ENCODE measurements at places on chromosomes 6 and 20. TPM values are rescaled to one million over a fixed set of nuclear protein-coding genes. Genes with fewer than 3 reads are reported as not detected.

DNA sequence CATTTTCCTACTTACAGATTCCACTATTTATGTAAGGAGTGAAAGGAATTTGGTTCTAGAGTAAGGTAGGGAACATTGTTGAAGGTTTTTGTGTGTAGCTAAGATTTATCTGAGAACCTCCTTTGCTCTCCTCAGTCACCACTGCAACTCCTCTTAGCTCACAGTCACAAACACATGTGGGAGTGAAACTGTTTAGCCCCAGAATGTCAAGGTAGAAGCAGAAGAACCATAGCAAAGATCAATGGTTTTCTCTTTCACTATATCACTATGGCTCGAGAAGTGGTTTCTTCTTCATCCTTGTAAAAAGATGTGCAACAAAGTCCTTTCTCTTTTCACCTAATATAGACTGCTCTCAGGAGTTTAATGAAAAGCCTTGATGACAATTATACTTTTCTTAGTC, 6.5 kb upstream of the DEFB112 start:
- H3K27ac ChIP-seq, result no peak overlapping the region
- H3K4me3 ChIP-seq, result no peak overlapping the region
- H3K36me3 ChIP-seq, result no peaks in the 10 kb centered on the region
- DNase-seq, result no peak

DNA sequence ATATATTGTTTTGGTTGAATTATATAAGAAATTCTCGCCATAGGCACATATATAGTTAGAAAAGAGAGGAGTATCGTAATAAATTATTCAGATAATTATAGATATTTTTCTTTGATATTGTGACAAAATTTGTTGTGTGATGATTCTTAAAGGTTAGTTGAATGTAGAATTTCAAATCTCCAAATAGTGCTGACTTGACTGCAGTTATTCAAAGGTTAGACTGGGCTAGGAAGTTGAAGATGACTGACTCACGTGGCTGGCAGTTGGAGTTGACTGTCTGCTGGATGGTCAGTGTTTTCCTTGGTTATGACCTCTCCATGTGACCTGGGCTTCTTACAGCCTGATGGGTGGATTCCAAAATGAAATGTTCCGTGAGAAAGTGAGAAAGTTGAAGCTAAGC, 55.3 kb downstream of the FLRT3 start:
- H3K4me1 ChIP-seq, result no peaks in the 10 kb centered on the region
- H3K27ac ChIP-seq, result no peak overlapping the region
- no peaks in the 10 kb centered on the region for H3K36me3 ChIP-seq
- DNase-seq, result no peak
- H3K27me3 ChIP-seq, result no peaks in the 10 kb centered on the region

GRCh38 chr6:170099387-170099786, 191.5 kb downstream of the DLL1 start:
- no peak overlapping the region for H3K4me3 ChIP-seq
- no peaks in the 10 kb centered on the region for H3K4me1 ChIP-seq
- H3K27me3 ChIP-seq, result no peaks in the 10 kb centered on the region
- no peak overlapping the region for H3K27ac ChIP-seq
- no peaks in the 10 kb centered on the region for H3K36me3 ChIP-seq
- DNase-seq, result peak; percentile 2

Gene PRRT1
- total RNA-seq, result 34.3 TPM

Gene PKHD1
- total RNA-seq, result 0.05 TPM

Gene SGK2
- total RNA-seq, result 3.3 TPM

Measured in ovary (tissue), 10 donors.